ENCODE measurements at places on chromosomes 2 and 18.

GRCh38 chr2:16765356-16765755, 99.7 kb upstream of the CYRIA start:
- DNase-seq, result no peak

GRCh38 chr18:42414756-42415454, 459.9 kb downstream of the PIK3C3 start:
- no peak for DNase-seq

- DNase-seq, result no peak
These were observed 11.2 kb upstream of the GALM start for GRCh38 chr2:38654528-38655381.

DNA sequence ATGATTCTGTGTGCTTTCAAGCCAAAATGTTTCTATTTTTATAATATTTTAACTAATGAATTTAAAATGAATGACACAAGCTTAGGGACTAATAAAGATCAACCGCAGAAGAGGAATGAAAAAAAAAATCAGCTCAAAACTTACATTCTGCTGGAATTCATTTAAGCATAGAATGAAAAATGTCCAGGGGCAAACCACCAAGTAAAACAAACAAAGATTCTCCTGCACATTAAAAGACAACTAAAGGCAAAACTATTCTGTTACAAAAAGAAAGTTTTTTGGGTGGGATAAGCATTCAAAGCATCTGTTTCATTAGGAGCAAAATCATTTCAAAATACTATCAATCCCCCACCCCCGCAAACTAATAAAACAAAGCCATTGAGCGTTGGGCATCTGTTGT, 99.3 kb upstream of the SOX11 start:
- no peak for DNase-seq

DNA sequence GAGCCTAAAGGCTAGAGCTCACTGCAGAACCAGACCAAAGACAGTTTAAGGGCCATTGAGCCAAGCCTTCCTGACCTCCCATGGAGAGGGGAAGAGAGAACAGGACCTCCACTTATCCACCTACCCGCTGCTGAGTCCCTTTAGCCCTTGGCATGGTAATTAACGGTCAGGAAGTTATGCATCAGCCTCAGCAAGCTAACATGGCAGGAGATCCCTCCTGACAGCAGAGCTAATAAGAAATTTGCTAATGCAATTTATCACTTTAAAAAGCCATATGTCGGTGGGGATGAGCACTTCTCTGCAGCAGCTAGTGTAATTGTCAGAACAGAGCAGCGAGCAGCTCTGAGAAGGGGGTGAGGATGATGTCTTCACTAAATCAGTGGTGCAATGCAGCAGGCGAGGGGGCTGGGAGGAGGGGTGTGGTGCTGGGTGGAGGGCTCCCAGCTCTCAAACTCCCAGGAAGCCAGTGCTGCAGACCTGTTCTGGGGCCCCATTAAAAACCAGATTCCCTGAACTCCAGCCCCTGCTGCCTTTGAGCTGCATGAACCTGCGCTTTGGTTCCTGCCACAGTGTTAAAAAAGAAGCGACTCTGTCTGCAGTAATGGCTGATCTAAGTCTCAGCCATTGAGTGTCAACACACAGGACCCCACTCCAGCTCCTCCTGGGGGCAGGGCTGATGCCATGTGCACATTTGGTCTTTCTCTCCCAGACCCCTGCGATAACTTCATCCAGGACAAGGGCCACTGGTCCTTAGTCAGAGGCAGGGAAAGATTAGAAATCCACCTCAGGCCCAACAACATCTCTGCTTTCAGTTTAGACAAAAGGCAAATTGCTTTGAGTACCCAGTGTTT, 84.2 kb upstream of the STPG4 start:
- DNase-seq, result no peak

DNA sequence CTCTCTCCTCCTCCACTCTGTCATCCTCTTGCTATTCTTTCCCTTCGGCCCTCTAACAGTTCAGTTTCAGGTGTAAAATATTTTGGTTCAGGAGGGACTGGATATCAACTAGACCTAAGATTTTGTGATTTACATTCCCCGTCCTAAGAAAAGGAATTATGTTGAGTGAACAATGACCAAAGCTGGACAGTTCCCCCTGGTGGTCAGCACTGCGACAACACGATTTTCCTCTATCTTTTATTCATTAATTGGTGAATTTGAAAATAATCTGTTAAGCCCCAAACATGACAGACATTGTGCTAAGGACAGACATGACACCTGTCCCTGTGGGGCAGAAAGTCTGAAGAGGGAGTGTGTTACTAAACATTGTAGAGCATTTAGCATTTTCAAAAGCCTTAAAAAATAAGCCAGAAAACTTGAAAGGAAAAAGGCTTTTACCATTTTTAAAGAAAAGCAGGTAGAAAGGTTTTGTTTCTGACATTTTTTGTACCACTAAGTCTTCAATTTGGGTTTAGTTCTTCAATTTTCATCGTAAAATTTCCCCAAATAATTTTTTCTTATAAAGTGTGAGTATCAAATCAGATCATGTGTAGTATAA, 28.4 kb upstream of the GTF2A1L start:
- DNase-seq, result no peak

- DNase-seq, result peak; percentile 62
These were observed at the start of gene MFSD6 for GRCh38 chr2:190407662-190408537. MFSD6 (plus strand) TSS chr2:190408355; CDS start chr2:190436030, 27,675 bp downstream.

DNA sequence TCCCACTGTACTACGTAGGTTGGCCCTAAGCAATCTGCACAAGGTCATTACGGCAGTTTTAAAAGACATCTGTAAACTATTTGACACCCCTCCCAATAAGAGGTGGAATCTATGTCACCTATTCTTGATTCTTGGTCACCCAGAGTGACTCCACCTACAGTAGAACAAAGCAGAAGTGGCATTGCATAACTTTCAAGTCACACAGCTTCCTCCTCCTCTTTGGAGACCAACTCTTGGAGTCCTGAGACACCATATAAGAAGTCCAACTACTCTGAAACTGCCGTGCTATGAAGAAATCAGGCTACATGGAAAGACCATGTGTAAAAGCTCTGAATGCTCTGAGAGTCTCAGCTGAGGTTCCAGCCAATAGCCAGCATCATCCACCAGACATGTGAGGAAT, 253.5 kb upstream of the CDH20 start:
- DNase-seq, result no peak

DNA sequence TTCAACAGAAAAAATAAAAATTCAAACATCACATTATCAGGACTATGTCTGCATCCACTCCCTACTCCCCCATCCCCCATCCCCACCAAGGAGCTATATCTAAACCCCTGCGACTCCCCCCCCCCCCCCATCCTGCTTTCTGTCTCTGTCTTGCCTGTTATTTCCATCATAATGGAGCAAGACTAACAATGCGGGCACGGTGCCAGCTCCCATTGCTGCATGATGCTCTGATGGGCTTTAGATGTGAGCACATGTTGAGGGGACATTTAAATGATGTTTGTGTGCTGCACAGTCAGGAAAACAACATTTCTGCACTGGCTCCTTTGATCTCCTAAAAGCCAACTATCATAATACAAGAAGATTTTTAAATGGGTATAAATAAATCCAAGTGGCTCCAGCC, 644.2 kb upstream of the SETBP1 start:
- no peak for DNase-seq

DNA sequence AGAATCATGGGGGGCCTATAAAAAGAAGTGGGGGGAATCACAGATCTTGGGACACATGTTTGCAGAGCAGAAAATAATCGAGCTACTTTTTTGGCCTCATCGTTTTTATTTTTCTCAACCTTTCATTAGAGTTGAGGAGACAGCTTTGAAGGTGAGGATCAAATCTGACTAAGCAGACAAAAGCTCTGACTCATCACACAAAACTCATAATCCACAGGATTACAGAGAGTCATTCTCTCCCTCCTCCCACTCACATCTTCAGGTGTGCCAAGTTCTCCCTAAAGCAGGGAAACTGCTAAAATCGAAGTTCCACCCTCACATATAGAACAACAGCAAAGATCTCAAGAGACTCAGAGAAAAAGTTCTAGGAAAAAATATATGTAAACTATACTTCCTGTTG, 15.6 kb downstream of the BAZ2B start:
- DNase-seq, result no peak

DNA sequence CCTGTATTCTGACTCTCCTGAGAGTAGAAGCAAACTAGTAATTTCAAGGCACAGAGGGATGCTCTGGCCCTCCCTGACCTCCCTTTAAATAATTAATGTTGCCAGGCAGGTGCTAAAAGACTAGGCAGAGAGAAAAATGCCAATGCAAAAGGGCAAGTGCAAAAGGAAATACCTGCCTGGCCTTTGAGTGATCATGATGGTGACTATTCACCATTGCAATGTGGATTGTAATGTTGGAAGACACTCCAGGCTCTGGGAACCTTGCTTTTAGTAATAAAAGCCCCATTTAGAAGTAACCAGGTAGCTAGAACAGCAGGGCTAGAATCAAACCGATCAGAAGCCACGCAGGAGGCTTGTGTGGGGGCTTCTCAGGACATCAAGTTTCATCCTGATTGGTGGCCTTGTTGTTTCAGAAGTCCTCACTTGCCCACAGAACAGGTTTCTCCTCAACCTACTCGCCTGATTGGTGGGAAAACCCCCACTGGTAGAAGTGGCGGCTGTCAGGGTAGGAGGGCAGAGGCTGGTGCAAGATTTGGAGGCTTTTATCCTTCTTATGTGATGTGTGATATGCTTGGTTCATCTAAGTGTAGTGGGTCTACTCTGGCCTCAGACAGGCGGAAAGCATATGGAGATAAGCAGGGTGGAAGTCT, 16.0 kb upstream of the CHRNA1 start:
- DNase-seq, result no peak

DNA sequence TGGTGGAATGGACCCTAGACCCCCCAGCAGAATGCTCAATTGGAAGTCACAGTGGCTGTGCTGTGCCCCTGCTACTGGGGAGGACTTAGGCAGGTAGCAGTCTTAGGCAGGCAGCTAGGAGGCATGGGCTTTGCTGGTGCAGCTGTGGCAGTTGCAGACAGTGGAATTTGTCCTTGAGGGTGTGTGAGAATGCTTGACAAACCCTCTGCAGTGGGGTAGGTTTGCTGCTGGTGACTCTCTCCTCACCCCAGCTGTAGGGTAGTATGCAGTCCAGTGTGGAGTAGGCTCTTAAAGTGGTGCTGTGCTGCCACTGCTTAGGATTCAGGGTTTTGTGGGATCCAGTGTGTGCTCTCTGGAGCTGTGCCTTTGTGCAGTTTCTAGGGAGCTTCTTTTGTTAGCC, 61.3 kb downstream of the NUP35 start:
- DNase-seq, result no peak

- DNase-seq, result peak; percentile 46
These were observed 81.5 kb downstream of the DPP4 start for GRCh38 chr2:161992531-161992930.

GRCh38 chr2:120878970-120879369, 143.3 kb downstream of the GLI2 start:
- DNase-seq, result no peak

DNA sequence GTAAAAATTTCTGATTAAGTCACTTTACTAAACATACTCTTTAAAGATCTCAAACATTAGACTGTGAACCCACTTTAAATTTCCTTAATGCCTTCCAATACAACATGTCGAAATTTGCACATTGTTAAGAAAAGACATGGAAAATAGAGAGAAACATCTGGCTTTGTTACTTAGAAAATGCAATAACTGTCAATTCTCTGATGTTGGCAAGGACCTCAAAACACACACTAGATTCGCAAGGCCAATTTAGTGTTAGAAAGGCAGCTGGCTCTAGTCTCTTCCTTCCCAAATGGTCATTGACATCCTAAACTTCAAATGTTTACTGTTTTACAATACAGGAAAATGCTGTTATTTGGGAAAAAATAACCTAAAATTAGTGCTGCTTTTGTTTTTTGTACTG, 110.6 kb downstream of the UPP2 start:
- no peak for DNase-seq

- DNase-seq, result no peak
These were observed 28.2 kb upstream of the AMMECR1L start for GRCh38 chr2:127913808-127914457.

All from stimulated activated CD4-positive, alpha-beta T cell treated with anti-CD3 and anti-CD28 coated beads, Interleukin-4, amount 100 ng/mL, for 1 hour (primary cell).